NCI-H2081 treated with DMSO at 0.1 percent for 48 hours (cell line): ENCODE measurements at places on chromosomes 13 and 19.

DNA sequence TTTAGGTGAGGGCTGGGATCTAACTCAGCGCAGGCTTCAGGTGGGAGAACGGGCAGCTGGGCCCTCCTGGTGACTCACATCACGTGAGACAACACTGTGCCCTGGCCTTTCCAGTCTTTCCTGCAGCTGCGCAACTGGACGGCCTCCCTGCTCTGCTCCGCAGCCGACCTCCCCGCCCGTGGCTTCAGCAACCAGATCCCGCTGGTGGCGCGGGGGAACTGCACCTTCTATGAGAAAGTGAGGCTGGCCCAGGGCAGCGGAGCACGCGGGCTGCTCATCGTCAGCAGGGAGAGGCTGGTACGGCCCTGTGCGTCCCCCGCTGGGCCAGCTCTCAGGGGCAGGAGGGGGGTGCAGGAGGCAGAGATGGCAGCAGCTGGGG lies 8.8 kb downstream of the SPPL2B start:
- no peak for DNase-seq

DNA sequence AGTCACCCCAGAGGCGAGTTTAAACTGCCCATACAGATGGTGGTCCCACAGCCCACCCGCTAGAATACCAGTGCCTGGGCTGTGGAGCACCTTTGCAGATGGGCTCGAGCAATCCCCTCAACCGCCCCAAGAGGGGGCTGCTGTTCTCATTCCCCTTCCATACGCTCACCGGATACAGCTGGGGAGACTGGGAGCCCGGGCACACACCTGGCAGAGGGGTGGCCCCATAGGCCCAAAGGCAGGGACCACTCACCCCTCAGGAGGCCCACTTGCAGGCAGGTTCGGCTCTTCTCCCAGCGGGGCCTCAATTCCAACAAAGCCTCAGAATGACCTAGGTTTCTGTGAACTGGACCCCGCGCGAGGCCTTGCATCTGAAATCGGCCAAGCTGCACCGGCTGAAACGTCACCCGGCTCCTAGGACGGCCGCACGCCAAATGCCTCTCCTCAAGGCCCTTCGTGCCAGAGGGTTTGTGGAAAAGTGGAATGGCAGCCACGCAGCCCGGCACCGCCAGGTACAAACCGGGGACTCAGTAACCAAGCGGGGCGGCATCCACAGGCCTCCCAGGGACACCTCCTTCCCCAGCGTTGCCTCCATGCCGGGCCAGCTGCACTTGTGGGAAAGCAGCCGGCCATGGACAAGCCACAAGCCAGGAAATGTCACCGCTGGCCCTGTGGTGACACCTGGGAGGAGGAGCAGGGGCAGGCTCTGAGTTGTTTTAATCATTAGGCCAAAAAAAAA lies 18.7 kb downstream of the MLLT1 start:
- no peak for DNase-seq

GRCh38 chr19:1076951-1077350 lies 10.0 kb downstream of the ARHGAP45 start:
- no peak for DNase-seq

GRCh38 chr13:99012539-99012938 lies 34.7 kb upstream of the DOCK9 start:
- DNase-seq = no peak

DNA sequence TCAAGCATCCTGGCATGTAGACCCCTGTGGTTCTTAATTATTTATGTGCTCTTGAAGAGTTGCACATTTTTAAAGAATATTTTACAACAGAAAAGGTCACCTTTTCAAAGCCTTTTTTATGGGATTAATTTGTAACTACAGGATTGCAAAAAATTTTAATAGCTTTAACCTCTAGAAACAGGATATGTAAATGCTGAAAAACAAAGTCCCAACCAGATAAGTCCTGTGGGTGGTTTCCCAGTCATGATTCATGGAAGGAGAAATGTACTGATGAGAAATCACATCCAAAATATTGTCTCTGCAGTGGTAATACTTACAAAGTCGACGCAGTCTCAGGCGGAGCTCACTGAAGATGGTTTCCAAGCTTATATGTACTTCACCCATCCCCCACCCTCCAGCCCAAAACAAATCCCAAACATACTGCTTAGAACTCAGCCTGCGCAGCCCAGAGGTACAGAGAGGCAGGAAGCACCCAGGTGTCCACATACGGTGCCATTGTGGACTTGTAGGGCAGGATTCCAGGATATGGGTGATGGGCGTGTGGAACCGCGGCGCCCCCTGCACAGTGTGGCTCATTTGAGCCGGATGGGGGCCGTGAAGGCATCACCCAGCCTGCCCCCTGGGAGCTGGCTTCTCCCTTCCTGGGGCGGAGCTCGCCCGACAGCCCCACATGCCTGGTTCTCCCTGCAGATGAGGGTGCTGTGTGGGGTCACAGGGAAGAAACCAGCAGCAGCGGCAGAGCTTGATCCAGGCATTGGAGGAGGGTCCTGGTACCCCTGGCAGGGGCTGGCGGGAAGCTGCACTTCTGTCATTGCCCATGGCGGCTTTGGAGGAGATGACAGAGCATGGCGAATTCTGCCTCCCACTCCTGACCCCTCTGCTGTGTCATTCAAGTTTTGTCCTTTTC lies 101.2 kb downstream of the ATP11A start:
- no peak for DNase-seq

- no peak for DNase-seq
Measured at GRCh38 chr13:78121001-78121400, 202.4 kb upstream of the EDNRB start.

GRCh38 chr19:5341981-5342380 lies 1.4 kb upstream of the PTPRS start:
- no peak for DNase-seq

DNA sequence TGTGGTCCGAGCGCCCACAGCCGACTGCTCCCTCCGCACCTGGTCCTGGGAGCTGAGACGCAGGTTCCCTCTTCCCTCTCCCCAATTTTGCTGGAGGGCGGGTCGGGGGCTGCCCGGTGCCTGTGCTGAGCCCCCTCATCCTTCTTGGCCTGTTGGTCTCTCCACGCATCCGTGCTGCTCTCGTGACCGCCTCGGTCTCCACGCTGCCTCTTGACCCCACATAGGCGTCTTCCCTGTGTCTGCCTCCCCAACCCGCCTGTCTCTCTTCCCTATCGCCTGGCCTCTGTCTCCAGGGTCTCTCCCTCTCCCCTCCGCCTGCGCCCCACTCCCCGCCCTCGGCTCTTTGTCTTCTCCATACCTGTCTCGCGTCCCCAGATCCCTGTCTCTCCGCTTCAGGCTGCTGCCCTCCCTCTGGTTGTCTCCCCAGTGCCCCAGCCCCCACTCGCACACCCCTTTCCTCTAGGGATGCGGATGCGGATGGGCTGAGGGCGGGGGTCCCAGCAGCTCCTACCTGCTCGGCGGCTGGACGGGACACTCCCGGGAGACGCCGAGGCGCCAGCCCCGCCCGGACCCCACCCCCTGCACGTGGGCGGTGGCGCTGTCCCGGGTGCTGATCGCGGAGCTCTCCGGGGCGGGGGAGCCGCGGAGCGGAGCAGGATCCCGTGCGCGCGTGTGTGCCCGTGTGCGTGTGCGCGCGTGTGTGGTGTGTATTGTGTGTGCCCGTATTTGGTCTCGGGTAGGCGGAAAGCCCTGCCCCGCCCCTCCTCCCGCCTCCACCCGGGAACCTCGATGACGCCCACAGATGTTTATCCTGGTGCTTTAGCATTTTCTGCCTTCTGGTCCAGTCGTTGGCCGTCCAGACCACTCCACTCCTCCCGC lies at the start of gene SYT5:
SYT5 (minus strand) TSS at position 684 of the 879 bp plus-strand sequence. CDS start 1,248 bp downstream, outside the sequence.
- no peak for DNase-seq

- DNase-seq = no peak
Measured at GRCh38 chr13:70090036-70090723, 17.4 kb upstream of the ATXN8OS start.

DNA sequence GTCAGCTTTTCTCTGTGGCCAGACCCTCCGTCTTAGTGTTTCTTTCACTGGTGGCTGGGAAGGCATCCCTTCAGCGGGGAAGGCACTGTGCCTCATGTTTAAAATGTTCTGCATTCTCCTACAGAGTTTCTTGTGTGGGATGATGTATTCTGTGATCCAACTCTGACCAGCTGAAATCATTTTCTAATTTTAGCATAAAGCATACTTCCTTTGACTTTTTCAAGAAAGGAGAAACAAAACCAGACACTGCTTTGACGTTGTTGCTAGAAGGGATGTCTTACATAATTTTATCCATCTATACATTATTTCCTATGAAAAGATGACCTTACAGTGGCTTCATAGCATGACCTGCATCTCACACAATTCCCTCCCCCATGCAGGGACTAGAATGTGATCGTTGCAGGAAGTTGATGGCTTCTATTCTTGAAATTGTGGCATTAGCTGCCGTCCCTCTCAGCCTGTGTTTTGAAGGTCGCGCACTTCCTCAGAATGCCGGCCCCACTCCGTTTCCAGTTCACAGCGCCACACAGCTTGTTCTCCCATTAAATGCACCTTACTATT lies 38.6 kb upstream of the TEX29 start:
- DNase-seq = no peak

DNA sequence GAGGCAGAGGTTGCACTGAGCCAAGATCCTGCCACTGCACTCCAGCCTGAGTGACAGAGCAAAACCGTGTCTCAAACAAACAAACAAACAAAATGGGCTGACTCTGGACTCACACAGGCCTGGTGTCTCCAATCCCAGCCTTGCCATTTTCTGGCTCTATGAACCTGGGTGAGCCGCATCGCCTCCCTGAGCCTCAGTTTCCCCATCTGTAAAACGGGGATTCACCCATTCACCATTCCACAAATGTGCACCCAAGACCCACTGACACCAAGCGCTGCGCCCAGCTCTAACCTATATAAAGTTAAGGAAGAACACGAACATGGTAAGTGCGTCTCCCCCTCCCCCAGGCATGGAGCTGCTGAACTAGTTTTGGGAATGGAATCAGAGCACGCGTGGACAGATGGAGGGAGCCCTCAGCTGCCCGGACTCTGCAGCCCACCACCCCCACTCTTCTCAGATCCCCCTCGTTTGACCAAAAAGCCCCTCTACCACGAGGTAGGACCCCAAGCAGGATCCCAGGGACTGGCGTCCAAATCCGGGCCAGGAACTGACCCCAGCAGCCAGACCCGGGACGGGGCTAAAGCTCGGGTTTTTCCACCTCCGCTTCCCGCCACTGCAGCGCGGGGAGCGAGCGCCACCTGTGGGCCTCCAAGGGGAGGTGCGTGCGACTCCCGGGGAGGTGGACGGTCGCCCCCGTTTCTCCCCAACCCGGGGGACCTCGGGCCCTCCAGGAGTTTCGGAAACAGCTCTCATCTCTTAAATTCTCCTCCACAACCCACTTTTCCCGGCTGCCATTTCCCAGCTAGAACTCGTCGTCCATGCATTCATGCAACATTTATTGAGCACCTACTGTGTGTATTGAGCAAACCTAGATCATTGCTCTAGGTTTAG lies 33.0 kb upstream of the ADGRE5 start:
- DNase-seq = no peak

DNA sequence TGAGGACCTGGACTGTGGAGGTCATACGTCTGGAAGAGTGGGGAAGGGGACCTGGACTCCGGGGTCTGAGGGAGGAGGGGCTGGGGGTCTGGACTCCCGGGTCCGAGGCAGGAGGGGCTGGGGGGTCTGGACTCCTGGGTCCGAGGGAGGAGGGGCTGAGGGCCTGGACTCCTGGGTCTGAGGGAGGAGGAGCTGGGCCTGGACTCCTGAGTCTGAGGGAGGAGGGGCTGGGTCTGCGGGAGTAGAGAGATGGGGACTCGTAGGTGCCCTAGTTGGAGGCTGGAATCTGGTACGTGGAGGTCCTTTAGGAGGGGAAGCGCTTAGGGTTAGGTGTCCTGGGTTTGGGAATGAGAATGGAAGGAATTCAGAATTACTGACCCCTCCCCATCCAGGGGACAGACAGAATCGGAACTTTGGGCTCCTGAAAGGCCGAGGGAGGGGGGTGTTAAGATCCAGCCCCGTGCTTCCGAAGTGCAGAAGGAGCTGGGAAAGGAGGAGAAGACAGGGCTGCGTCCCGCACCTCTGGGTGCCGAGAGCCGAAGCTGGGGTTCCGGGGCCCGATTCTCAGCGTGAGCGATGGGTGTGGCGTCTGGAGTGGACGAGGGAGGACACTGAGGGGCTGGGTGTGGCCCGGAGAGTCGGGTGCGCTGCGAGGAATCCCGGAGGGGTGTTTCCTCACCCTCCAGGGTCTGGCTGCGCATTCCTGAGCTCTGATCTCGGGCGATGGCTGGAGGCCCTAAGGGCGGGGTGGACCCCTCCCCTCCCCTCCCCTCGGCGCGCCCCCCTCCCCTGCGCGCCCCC lies 608 bp downstream of the MYADM start:
- no peak for DNase-seq

- no peak for DNase-seq
Measured at GRCh38 chr19:18385675-18386542, at the start of gene GDF15. Gene GDF15, plus strand, starts transcription at chr19:18386158. Its CDS starts 32 bp downstream, at chr19:18386190.
